ENCODE measurements at places on chromosomes 6 and 20.

DNA sequence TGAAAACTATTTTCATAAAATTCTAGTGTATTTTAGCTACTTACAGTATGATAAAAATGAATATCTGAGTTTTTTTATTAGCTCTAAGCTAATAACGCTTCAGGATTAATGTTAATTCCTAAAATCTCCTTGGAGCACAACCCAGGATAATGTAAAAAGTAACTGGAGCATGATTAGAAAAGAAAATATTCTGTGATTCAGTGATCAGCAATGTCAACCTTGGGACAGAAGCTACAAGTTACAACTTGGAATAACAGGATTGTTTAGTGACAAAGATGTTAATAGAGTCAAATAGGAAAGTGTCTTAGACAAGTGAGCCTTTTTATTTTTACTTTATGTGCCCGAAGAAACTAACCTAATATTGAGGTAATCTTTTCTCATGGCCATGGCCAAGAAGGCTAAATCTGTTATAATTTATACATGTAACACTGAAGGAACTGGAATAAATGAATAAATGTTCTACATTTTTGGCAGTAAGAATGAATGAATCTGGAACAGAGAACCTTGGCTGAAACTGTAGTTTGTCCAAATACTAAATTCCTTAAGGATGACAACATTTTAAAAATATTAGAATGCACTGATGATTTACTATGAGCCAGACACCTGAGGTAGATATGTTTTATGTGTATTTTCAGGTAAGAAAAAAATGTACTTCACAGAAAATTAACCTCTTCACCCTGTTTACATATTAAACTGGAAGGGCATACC lies 994.0 kb downstream of the GRIK2 start:
- DNase-seq: no peak

DNA sequence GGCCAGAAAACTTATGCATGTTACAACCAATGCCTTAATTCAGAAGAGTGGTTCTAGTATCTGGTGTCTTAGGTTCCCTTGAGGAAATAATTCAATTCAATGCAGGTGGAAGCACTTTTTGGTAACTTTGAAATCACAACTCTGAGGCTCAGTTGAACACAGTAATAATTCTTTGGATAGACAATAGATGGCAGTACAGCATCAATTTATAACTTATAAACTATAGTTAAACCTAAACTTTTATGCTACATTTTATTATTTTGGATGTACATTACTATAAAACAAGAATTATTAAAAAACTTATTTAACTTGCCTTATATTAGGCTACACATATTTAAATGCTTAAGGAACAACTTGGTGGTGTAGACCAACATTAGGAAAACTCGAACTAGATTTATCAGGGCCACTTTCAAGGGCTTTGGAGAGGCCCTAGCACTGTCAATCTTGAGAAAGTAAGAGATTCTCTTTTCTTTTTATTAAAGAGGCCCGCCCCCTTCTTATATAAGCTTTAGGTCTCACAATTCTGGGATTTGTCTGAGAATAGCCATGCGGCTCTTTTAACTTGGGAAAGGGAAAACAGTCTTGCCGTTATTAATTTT lies 85.9 kb downstream of the CRYBG1 start:
- peak; percentile 33 for DNase-seq

- DNase-seq: no peak
These were observed 1.7 kb upstream of the NKX2-2 start for GRCh38 chr20:21515300-21516179.

GRCh38 chr20:31705598-31706597 lies 16.8 kb downstream of the BCL2L1 start:
- DNase-seq: no peak

- no peak for DNase-seq
These were observed 1.5 kb downstream of the RXRB start for GRCh38 chr6:33198853-33199436.

DNA sequence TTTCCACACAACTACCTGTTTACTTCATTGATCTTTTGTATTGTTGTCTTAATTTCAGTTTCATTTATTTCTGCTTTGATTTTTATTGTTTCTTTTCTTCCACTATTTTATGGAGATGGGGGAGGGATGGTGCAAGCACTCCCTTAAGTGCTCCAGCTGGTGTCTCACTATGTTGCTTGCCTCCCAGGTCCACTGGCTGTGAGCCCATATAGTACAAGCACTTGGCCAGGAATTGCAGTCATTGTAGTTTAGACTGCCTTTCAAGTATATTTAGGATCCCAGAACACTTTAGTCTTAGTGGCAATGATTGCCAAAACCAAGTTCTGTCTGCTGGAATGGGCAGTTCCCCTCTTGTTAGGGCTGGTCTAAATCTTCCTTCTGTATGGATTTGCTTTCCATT lies 34.9 kb upstream of the MAN1A1 start:
- no peak for DNase-seq

GRCh38 chr6:151661928-151662327 lies 145.6 kb upstream of the ESR1 start:
- DNase-seq: no peak

DNA sequence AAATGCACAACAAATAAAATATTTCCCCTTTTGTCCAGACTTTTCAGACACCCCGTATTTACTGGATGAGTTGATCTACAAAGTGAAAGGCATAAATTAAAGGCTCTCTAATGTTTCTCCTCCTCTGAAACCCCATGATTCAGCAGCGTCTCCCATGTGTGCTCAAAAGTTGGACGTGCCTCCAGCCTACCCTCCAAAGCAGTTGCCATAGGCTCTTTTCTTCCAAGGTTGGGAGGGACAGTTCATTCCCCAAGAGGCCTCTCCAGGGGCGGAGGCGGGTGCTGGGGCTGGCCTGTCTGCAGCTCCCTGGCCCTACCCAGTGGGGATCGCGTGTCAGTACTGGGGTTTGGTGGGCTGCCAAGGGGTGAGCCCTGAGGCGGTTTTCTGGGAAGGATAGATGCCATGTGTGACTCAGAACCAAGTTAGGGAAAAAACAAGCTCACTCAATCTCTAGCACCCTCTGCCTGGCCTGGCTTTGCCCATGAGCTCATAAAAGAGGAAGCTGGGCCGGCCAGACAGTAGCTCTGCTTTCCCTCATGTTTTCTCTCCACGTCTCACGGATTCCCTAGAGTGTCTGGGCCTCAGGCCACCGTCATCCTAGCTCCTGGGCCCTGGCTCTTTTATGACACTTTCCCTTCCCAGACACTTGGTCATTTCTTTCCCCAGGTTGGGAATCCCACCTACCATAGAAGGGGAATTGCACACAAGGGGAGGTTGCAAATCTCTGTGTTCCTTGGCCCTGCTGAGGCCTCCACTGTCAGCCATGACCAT lies 8.0 kb upstream of the IER3 start:
- no peak for DNase-seq

- no peak for DNase-seq
These were observed 128.8 kb upstream of the DTNBP1 start for GRCh38 chr6:15791448-15792181.

DNA sequence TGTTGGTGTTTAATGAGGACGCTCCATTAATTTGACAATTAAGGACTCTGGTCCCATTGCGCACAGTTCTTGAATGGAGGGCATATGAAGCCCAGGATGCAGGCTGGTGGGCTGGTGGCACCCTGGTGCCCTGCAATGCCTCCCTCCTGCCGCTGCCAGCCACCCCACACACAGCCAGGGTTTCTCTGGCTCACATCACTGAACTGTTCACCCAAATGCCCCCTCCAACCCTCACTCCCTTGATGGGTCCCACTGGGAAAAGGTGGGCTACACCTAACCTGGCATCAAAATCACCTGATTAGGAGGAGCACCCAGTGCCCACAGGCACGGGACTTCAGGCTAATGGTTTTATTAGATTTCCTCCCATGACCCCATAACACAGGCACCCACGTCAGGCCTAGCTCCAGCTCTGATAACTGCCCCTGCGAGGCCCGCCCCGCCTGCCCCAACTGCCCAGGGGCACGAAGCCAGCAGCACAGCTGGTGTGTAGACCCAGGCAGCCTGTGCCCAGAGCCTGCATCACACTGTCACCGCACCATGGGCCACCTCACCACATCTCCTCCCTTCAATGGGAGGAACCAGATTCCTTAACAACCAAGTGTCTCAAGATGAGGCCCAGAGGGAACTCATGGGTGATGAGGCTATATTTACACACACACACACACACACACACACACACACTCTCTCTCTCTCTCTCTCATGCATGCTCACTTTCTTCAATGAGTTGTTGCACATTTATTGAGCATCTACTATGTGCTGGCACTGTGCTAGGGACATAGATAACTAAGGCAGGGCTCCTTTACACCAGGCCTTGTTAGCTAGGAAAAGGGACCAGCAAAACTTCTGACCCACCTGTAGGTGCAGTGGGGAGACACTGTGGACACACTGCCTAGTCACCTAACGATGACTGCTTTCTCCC lies 107.3 kb downstream of the NOL4L start:
- no peak for DNase-seq

DNA sequence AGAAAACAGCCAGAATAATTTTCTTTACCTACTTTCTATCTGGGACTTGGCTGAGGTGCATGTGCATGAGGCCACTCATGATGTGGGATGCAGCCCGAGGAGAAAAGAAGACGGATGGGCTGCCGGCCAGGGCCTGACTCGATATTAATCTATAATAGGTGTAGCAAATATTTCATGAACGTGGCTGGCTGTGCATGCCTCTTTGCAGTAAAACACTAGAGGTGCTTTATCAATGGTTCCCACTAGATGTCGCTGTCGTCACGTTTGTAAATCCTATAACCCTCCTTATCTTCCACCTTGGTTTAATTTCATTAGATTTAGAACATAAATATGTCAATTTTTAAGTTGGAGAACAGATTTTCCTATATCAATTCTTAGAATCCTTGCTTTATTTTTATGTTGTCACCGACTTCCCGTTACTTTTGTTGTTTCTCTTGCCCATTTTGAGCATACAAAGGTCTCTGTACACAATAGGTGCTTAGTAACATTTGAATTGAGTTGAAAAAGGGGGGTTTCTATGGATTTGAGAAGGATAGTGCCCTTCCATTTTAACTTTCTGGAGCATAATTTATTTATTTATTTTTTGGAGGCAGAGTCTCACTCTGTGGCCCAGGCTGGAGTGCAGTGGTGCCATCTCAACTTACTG lies 19.6 kb upstream of the FERMT1 start:
- peak; percentile 50 for DNase-seq

DNA sequence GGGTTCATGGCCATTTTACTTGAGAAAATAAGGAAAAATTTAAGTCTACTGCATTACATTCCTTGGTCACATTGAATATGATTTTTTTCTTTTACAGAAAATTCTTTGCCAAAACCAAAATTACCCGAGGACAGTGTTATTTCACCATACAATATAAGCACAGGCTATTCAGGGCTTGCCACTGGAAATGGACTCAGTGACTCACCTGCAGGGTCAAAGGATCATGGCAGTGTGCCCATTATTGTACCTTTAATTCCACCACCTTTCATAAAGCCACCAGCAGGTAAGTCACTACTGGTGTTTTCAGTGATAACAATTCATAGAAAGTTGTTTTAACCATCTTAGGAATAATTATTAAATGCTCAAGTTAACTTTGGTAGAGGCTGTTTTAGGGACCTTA lies 16.2 kb downstream of the SOBP start:
- no peak for DNase-seq

- DNase-seq: no peak
These were observed 404.1 kb upstream of the EPHA7 start for GRCh38 chr6:93823489-93823888.

- DNase-seq: no peak
These were observed 68.2 kb downstream of the TBC1D7 start for GRCh38 chr6:13260101-13260598.

DNA sequence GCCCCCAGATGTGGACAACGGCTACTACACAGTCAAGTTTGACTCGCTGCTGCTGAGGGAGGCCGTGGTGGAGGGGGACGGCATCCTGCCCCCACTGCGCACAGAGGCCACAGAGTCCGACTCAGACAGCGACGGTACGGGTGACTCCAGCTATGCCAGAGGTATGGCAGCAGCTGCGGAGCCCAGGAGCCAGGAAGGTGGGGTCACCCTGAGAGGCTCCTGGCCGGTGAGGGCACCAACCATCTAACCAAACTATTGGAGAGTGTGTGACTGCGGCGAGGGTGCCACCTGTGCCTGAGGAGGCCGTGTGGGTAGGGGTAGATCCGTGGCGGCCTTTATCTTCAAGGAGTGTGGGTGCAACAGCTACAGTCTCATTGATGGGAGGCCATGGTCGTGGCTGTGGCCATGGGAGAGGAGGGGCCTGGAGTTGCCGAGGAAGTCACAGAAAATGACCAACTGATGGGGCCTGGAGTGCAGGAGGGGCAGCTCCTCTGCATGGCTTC lies 2.8 kb upstream of the LIME1 start:
- no peak for DNase-seq

GRCh38 chr6:20715135-20715806 lies 181.0 kb downstream of the CDKAL1 start:
- no peak for DNase-seq

- DNase-seq: no peak
These were observed 33.7 kb downstream of the PYGB start for GRCh38 chr20:25281541-25281991.

GRCh38 chr20:43736588-43737158 lies 9.9 kb upstream of the GTSF1L start:
- peak; percentile 37 for DNase-seq

GRCh38 chr6:113539623-113540022 lies 317.5 kb upstream of the MARCKS start:
- DNase-seq: no peak

Data from CD4-positive, alpha-beta T cell treated with Interleukin-10 for 1 hour (primary cell).